ENCODE measurements at places on chromosomes 13 and 19. TPM values are rescaled to one million over a fixed set of nuclear protein-coding genes. Genes with fewer than 3 reads are reported as not detected.

CACNA1A gene
- total RNA-seq = 0.32 TPM

RDH8 gene
- total RNA-seq = not detected

SOX1 gene
- not detected for total RNA-seq

FGF9 gene
- not detected for total RNA-seq

DHDH gene
- total RNA-seq = not detected

ODAD3 gene
- total RNA-seq = under 0.01 TPM

FGF21 gene
- total RNA-seq = not detected

MYBPC2 gene
- total RNA-seq = not detected

LYPD4 gene
- total RNA-seq = not detected

SULT2A1 gene
- not detected for total RNA-seq
